Central memory CD8-positive, alpha-beta T cell (primary cell): ENCODE measurements at places on chromosomes 5 and 9.

- no peaks in the 10 kb centered on the region for H3K27me3 ChIP-seq
- H3K4me1 ChIP-seq: no peaks in the 10 kb centered on the region
- DNase-seq: no peak
- no peak overlapping the region for H3K4me3 ChIP-seq
- H3K27ac ChIP-seq: no peak overlapping the region
- H3K36me3 ChIP-seq: no peaks in the 10 kb centered on the region
Observed at GRCh38 chr9:95741631-95742030, 133.9 kb upstream of the ERCC6L2 start.

- H3K4me3 ChIP-seq: no peak overlapping the region
- H3K27me3 ChIP-seq: no peaks in the 10 kb centered on the region
- no peaks in the 10 kb centered on the region for H3K36me3 ChIP-seq
- no peaks in the 10 kb centered on the region for H3K4me1 ChIP-seq
Observed at GRCh38 chr5:83955916-83956315, 235.3 kb upstream of the HAPLN1 start.

GRCh38 chr9:33164138-33164809, 2.9 kb downstream of the B4GALT1 start:
- peak; percentile 44 for DNase-seq
- H3K27me3 ChIP-seq: no peaks in the 10 kb centered on the region
- peak overlapping the region; percentile 93 for H3K27ac ChIP-seq
- H3K4me1 ChIP-seq: peaks cover 87% of the 10 kb centered on the region

GRCh38 chr9:105694848-105695581, 674 bp downstream of the TMEM38B start:
- no peaks in the 10 kb centered on the region for H3K36me3 ChIP-seq
- DNase-seq: peak; percentile 36
- peak overlapping the region; percentile 83 for H3K4me3 ChIP-seq

- no peak overlapping the region for H3K27ac ChIP-seq
- no peak overlapping the region for H3K4me3 ChIP-seq
- no peaks in the 10 kb centered on the region for H3K4me1 ChIP-seq
- no peak for DNase-seq
- H3K27me3 ChIP-seq: peaks cover 23% of the 10 kb centered on the region
Observed at GRCh38 chr5:172437445-172438318, 16.6 kb downstream of the SH3PXD2B start.

DNA sequence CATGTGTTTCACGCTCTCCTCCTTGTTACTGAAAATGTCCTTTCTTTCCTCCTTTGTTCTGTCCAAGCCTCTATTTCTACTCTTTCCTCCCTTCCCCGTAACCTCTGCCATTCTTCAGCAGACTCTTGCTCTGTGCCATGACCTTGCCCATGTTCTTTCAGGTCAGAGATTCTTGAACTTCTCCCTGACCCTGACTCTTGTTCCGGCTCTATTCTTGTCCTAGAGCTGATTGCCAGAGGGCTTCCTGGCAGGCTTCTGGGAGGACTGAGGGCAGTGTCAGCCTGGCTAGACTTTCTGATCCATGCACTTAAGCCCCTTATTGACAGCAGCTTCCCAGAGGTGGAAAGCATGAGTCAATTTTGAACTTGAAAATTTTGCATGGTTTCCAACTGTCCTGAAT, 174.2 kb downstream of the TMEM161B start:
- peaks cover 6% of the 10 kb centered on the region for H3K27me3 ChIP-seq
- no peaks in the 10 kb centered on the region for H3K4me1 ChIP-seq
- H3K36me3 ChIP-seq: no peaks in the 10 kb centered on the region
- H3K4me3 ChIP-seq: no peak overlapping the region
- DNase-seq: no peak
- H3K27ac ChIP-seq: no peak overlapping the region

GRCh38 chr9:33184963-33185362, 17.8 kb upstream of the B4GALT1 start:
- DNase-seq: no peak
- H3K36me3 ChIP-seq: no peaks in the 10 kb centered on the region
- no peaks in the 10 kb centered on the region for H3K4me1 ChIP-seq
- peaks cover 27% of the 10 kb centered on the region for H3K27me3 ChIP-seq

DNA sequence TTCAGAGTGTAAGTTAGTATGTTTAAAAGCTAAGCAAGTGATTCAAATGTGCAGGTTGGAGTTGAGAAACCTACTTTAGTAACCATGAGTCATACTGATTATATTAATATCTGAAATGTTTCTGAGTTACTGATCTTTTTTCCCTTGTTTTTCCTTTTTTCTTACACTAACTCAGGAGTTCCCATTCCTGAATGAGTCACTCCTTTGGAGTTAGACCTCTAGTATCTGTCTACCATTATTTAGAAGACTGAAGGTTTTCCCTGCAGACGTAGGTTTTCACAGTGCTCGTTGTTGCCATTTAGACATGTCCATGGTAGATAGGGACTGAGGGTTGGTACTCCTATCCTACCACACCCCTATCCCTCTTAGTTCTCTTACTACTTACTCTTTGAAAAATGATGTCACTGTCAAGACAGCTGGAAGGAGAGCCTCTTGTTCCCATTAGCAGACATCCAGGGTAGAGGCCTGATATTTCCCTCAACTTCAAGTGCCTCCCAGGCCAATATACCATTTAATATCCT, 20.2 kb downstream of the OCLN start:
- no peak for DNase-seq
- H3K36me3 ChIP-seq: no peaks in the 10 kb centered on the region
- no peak overlapping the region for H3K4me3 ChIP-seq
- H3K27me3 ChIP-seq: no peaks in the 10 kb centered on the region

- H3K27ac ChIP-seq: no peak overlapping the region
- H3K4me1 ChIP-seq: no peaks in the 10 kb centered on the region
- H3K36me3 ChIP-seq: peaks cover 2% of the 10 kb centered on the region
Observed at GRCh38 chr5:21701317-21701716, 1151.8 kb downstream of the CDH12 start.

DNA sequence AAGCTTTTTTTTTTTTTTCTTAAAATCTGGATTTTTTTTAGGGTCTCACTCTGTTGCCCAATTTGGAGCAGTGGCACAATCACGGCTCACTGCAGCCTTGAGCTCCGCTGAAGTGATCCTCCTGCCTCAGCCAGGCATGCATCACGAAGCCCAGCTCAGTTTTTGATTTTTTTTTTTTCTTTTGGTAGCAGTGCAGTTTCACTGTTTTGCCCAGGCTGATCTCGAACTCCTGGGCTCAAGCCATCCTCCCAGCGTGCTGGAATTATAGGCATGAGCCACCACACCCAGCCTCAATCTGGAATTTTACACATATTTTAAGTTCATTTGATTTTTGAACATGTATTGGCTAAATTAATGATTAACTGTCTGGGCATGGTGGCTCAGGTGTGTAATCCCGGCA, 36.3 kb downstream of the TRIO start:
- H3K4me1 ChIP-seq: no peaks in the 10 kb centered on the region
- no peak overlapping the region for H3K27ac ChIP-seq
- H3K4me3 ChIP-seq: no peak overlapping the region
- DNase-seq: no peak
- no peaks in the 10 kb centered on the region for H3K36me3 ChIP-seq

- H3K4me3 ChIP-seq: no peak overlapping the region
- no peak for DNase-seq
- H3K36me3 ChIP-seq: no peaks in the 10 kb centered on the region
- no peaks in the 10 kb centered on the region for H3K4me1 ChIP-seq
Observed at GRCh38 chr5:165881259-165881658, 2375.8 kb downstream of the MAT2B start.

GRCh38 chr5:82785456-82785855, 291.7 kb downstream of the TMEM167A start:
- H3K27ac ChIP-seq: no peak overlapping the region
- no peaks in the 10 kb centered on the region for H3K4me1 ChIP-seq
- peaks cover 10% of the 10 kb centered on the region for H3K27me3 ChIP-seq

- peaks cover 1% of the 10 kb centered on the region for H3K36me3 ChIP-seq
- H3K27me3 ChIP-seq: no peaks in the 10 kb centered on the region
- H3K4me1 ChIP-seq: no peaks in the 10 kb centered on the region
- no peak overlapping the region for H3K27ac ChIP-seq
- H3K4me3 ChIP-seq: no peak overlapping the region
- no peak for DNase-seq
Observed at GRCh38 chr5:143759396-143760130, 52.4 kb upstream of the HMHB1 start.

- no peak overlapping the region for H3K27ac ChIP-seq
- H3K27me3 ChIP-seq: no peaks in the 10 kb centered on the region
- H3K36me3 ChIP-seq: peaks cover 3% of the 10 kb centered on the region
- DNase-seq: no peak
Observed at GRCh38 chr9:2741441-2742158, 24.3 kb downstream of the KCNV2 start.

DNA sequence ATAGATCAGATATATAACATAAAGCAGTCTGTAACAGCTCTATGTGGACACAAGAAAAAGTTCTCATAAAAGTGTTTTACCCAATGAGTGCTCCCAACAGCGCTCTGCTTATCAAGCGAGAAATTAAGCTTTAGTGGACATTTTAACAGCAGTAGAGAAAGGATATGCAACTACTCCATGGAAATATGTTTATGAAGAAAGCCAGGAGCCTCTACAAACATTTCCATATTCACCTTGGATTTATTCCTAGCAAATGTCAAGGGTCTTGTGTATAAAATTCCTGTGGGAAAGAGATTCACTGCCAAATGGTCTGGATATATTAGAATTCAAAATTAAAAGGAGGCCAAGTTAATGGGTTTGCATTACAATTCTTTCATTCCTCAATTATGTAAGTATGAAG, 66.5 kb downstream of the DTWD2 start:
- no peak overlapping the region for H3K27ac ChIP-seq
- DNase-seq: no peak
- H3K27me3 ChIP-seq: no peaks in the 10 kb centered on the region
- H3K4me1 ChIP-seq: no peaks in the 10 kb centered on the region
- H3K36me3 ChIP-seq: peaks cover 3% of the 10 kb centered on the region

DNA sequence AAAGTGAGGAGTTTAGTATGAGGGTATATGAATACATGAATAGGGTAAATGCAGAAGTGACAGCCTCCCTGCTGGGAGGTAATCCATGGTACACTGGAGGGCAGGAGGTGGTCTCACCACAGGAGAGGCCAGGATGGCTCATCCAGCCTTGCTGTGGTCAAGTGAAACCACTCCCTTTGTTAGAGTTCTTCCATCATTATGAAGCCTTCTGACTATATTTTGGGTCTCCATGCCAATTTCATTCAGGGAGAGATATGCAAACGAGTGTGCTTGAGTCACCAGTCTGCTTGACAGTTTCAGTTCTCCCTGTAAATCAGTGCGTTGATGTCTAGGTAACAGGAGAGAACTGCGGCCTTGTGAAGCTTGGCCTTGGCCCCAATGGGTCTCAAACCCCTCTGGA, 16.4 kb downstream of the PPP3R2 start:
- no peaks in the 10 kb centered on the region for H3K36me3 ChIP-seq
- no peaks in the 10 kb centered on the region for H3K4me1 ChIP-seq
- H3K4me3 ChIP-seq: no peak overlapping the region
- no peak for DNase-seq

GRCh38 chr5:1660001-1660400, 136.2 kb upstream of the LPCAT1 start:
- no peak overlapping the region for H3K27ac ChIP-seq
- H3K4me1 ChIP-seq: no peaks in the 10 kb centered on the region
- no peak for DNase-seq
- no peaks in the 10 kb centered on the region for H3K36me3 ChIP-seq

DNA sequence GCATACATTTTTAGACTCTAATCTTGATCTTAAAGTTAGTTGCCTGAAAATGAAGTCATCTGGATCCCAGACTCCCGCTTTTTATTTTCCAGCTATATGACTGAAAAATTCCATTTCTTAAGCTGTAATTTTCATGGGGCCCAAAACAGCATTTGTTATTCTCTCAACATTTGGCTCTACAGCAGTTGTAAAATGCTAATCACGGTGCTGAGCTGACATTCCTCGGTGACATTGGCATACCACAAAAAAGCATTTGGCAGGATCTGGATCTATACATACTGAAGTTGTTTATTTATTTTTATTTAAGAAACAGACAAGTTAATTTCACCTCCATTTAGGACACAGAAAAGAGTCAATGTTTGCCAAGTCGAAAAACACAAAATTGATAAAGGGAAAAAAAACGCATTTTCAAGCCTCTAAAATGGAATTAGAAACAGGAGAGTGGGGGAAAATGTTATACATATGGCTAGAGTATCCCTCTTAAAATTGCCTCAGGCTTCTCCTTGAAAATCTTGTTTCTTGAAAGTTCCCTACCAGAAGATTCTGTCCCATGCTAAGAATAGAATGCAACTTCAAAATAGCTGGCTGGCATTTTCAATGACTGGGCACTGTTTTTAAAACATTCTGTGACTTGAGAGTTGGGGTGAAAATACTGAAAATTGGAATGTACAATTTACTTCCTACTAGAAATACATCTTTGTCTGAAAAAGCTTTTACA, 207.5 kb upstream of the TBCA start:
- no peak for DNase-seq
- H3K27me3 ChIP-seq: peaks cover 20% of the 10 kb centered on the region
- H3K27ac ChIP-seq: no peak overlapping the region

- no peak overlapping the region for H3K27ac ChIP-seq
- no peak for DNase-seq
- H3K36me3 ChIP-seq: peaks cover 16% of the 10 kb centered on the region
- H3K4me1 ChIP-seq: no peaks in the 10 kb centered on the region
Observed at GRCh38 chr5:57267805-57268204, 93.9 kb downstream of the GPBP1 start.

DNA sequence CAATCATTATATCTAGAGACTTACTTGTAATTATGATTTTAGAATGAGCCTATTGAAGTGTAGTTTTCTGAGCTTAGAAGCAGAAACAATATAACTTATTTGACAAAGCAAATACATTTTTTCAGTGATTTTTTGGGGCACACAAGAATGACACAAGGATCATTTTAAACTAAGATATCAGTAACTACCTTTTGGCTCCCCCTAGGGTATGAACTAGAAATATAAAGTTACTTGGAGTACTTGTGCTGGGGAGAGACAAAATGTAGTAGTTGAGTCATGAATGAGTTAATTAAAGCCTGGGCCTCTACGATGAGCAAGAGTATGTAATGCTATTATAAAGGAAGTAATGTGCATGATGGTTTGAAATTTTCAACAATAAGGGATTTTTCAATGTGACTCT, 1244.1 kb upstream of the ACO1 start:
- H3K36me3 ChIP-seq: no peaks in the 10 kb centered on the region
- no peaks in the 10 kb centered on the region for H3K4me1 ChIP-seq
- no peak overlapping the region for H3K4me3 ChIP-seq
- DNase-seq: no peak
- no peaks in the 10 kb centered on the region for H3K27me3 ChIP-seq
- no peak overlapping the region for H3K27ac ChIP-seq

DNA sequence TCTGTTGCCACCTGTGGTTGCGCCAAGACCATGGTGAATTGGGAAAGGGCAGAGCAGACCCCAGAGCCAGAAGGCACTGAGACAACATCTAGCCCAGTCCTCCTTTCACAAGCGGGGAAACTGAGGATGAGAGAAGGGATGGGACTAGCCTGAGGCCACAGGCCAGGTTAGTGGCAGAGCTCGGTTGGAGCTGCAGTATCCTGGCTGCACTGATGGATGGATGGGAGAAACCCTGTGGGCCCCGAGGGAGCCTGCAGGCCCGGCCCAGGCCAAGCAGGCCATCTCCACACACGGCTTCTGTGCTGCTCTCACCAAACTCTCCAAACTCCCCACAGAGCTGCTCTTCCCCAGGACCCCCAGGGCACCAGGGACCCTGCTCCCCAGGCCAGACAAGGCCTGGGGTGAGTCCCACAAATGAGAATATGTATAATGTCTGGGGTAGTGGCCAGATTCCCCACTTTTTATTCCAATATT, 60.2 kb downstream of the TSTD2 start:
- H3K4me1 ChIP-seq: peaks cover 6% of the 10 kb centered on the region
- no peak for DNase-seq
- no peaks in the 10 kb centered on the region for H3K36me3 ChIP-seq
- no peaks in the 10 kb centered on the region for H3K27me3 ChIP-seq
- no peak overlapping the region for H3K4me3 ChIP-seq
